Sigmoid colon (tissue), 7 donors: ENCODE measurements at places on chromosomes 4 and X. TPM values are rescaled to one million over a fixed set of nuclear protein-coding genes. Genes with fewer than 3 reads are reported as not detected.

TCEAL2 gene
- total RNA-seq: 27.5 TPM

- DNase-seq: no peak
These were observed 20.1 kb downstream of the ADRA2C start for GRCh38 chr4:3786196-3786869.

- no peak for DNase-seq
These were observed 12.8 kb downstream of the AMER1 start for GRCh38 chrX:64192673-64193072.

- DNase-seq: no peak
These were observed 408.2 kb downstream of the BCOR start for GRCh38 chrX:39689376-39690104.

RGN gene
- 12.2 TPM for total RNA-seq

DGKK gene
- not detected for total RNA-seq

DNA sequence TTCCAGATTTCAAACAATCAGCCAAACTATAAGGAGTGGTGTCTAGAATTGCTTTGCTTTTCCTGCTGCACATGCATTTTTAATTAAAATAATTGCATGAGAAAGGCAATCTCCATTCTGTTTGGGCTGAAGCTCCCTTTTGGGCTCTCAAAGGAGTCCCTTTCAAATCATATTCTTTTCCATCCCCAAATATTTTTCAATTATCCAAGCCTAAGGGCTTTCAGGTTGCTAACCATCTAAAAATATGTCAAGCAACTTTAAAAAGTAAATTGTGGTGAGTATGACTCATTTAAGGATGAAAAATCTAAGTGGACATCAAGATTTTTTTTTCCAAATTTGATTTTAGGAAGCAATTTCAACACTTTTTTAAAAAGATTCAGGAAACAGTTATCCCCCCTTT lies 28.4 kb downstream of the PIR start:
- DNase-seq: no peak

- DNase-seq: no peak
These were observed 337.7 kb upstream of the CTSO start for GRCh38 chr4:156291317-156291716.

GRCh38 chrX:2596045-2596444 lies 95.0 kb upstream of the CD99 start:
- DNase-seq: no peak

- no peak for DNase-seq
These were observed 24.3 kb upstream of the PGM2 start for GRCh38 chr4:37802068-37802666.

ERCC6L gene
- not detected for total RNA-seq

SMIM43 gene
- 0.66 TPM for total RNA-seq

DDX3X gene
- total RNA-seq: 214 TPM

DNA sequence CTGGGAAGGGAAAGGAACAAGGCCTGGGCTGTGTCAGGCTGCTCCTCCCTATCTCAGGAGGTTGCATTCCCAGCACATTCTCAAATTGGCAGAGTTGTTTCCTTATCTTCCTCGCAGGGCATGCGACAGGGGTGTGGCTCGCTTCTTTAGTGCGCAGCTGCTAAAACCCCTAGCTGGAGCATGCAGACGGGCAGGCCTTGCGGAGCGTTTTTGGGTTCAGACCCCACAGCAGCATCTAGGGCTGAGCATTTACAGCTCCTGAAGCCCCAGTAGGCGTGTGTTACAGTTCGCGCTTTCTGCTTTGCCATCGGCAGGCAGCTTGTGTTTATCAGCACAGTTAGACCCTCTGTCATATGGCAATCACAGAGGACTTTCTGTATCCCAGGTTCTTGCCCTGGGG lies 392.4 kb downstream of the TECRL start:
- no peak for DNase-seq

GRCh38 chr4:111630705-111631104 lies 514.5 kb upstream of the FAM241A start:
- DNase-seq: no peak

CHRDL1 gene
- total RNA-seq: 113 TPM

DCAF4L1 gene
- 1.1 TPM for total RNA-seq

GYPB gene
- total RNA-seq: not detected

ZNF157 gene
- not detected for total RNA-seq

DNA sequence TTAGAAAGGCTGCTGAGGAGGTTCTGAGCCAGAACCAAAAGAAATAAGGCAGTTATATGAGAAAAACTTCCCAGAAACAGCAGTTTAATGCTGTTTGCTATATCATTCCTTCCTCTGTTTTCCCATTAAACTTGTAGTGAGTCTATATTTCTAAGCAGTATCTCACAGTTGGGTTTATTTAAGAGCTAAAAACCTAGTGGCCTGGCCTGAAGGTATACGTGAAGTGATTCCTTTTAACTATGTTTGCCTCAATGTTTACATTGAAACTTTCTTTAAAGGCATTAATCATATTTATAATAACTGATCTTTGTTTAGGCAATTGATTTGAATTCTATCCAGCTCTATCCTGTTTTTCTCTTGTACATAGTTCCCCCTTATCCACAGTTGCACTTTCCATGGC lies 19.1 kb upstream of the RAP1GDS1 start:
- no peak for DNase-seq

GRCh38 chr4:136277741-136278140 lies 1254.6 kb downstream of the PCDH18 start:
- no peak for DNase-seq

GRCh38 chrX:34848281-34848680 lies 94.3 kb upstream of the FAM47B start:
- no peak for DNase-seq

DUX4 gene
- not detected for total RNA-seq

DNA sequence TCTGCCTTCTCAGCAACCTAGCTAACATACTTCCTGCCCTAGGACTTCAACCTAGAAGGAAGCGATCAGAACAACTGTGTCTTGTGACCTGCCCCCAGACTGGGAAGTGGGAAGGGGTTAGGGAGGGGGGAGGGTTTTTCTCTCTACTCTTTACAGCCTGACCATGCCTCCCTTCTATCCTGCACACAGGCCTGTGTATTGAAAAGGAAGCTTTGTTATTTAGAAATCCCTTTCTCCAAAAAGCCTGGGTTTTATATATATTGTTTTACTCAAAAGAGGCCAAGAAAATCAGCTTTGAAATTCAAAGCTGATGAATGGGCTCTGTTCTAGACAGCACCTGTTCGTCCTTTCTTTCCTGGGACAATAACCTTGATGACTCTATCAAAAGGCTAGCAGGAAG lies 35.2 kb upstream of the SMS start:
- no peak for DNase-seq

TRPC5OS gene
- total RNA-seq: not detected
